ENCODE measurements at places on chromosomes 16 and 17.

DNA sequence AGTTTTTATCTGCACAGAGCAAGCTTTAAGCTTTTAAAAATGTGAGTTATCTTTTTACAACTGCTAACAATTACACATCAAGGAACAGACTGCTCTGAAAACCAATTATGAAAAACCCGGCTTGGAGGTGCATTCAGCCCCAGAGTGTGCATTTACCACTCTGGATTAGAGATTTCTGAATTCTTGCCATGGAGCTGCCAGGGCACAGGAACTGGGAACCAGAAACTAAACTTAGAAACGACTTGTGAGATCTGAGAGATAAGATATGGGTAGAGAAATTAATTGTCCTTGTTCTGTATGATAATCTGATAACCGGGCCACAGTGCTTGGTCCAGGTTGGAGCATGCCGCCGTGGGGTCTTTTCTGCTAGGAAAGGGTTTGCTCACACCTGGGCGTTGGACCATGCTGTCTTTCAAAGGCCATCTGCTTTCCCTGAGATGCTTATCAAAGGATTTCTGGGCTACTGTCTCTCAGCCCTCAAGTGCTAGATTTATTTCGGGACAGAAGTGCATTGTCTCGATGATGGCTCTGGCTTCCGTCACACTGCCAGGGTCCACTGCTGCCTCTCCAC, 210.0 kb downstream of the MAF start:
- no peak for DNase-seq

- DNase-seq, result no peak
These were observed 202.9 kb upstream of the IRX3 start for GRCh38 chr16:54489225-54490111.

GRCh38 chr17:73099511-73099910, 7.0 kb upstream of the SLC39A11 start:
- no peak for DNase-seq

GRCh38 chr16:69706256-69706974, 19.9 kb downstream of the NQO1 start:
- no peak for DNase-seq

DNA sequence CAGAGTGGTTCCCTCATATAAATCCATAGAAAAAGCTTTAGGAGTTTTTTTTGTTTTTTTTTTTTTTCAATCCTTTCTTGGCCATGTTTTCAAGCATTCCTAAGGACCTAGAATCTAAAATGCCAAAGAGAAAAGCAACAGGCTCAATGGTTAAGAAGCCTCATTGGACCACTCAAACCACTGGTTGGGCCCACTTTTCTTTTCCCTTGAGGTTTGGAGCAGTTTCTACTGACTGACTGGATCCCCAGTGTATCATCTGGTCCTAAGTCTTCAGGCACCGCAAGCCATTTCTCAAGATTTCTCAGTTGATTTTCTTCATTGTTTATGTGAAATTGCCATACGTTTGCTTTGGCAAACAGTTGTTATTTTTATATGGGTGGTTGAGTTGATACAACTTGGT, 14.4 kb downstream of the METTL9 start:
- DNase-seq, result no peak

DNA sequence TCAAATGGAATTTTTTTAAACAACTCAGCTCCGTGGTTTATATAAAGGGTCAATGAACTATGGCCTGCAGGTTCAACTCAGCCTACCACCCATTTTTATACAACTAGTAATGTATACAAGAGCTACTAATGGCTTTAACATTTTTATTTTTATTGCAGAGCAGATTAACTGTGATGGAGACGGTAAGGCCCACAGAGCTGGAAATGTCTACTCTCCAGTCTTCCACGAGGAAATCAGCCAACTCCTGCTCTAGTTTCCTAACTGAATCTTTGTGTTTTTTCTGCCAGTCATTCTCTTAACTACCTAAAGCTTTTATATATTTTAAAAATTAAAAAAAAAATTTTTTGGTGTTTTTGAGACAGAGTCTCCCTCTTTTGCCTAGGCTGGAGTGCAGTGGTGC, 385.1 kb upstream of the MAF start:
- no peak for DNase-seq

DNA sequence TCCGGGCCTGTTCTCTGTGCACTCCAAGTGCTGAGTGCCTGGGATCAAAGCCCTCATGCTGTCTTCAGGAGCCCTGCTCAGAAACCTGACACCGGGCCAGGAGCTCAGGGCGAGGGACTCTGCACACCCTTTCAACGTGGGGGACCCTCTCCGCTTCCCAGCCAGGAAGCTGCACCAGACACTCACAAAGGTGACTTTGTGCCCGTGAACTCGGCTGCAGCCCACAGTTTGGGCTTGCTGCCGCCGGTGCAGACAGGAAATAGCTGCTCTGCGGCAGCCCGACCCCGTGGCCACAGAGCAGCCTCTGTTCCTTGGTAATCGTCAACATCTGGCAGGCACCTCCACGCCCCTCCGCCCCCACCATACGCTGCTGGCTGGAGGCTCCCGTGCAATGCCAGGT, 93.4 kb upstream of the METRNL start:
- peak; percentile 93 for DNase-seq

All from SW480 (cell line).